ENCODE measurements at places on chromosomes 2 and 18. TPM values are rescaled to one million over a fixed set of nuclear protein-coding genes. Genes with fewer than 3 reads are reported as not detected.

TUBA3D gene
- not detected for total RNA-seq

RGPD8 gene
- total RNA-seq = 12.1 TPM

ASXL2 gene
- 23.0 TPM for total RNA-seq

KCNJ3 gene
- total RNA-seq = not detected

ARHGAP25 gene
- 9.8 TPM for total RNA-seq

KLHL41 gene
- 0.48 TPM for total RNA-seq

PTPRM gene
- total RNA-seq = 73.7 TPM

FSHR gene
- not detected for total RNA-seq

All from suprapubic skin (tissue), 4 donors.